ENCODE measurements at places on chromosomes 6 and 20. TPM values are rescaled to one million over a fixed set of nuclear protein-coding genes. Genes with fewer than 3 reads are reported as not detected.

GRCh38 chr6:63394656-63395308, 75.0 kb upstream of the LGSN start:
- no peak for DNase-seq

DNA sequence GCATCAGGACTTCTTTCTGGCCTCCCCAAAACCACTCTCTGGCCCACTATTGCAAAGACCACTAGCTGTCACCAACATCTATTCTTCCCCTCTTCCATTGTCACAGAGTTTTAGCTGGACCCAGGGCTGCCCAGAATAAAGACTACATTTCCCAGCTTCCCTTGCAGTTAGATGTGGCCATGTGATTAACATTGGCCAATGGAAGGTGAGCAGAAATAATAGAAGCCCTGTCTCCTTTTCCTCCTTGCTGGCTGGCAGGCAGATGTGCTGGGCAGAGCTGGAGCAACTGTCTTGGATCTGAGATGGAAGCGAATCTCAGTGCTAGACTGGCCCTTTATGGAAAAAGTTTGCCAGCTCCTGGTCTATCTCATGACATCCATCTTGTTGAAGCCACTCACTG, 97.0 kb downstream of the KCNB1 start:
- peak; percentile 23 for DNase-seq

GRCh38 chr20:39259010-39259803, 297.1 kb downstream of the DHX35 start:
- no peak for DNase-seq

DNA sequence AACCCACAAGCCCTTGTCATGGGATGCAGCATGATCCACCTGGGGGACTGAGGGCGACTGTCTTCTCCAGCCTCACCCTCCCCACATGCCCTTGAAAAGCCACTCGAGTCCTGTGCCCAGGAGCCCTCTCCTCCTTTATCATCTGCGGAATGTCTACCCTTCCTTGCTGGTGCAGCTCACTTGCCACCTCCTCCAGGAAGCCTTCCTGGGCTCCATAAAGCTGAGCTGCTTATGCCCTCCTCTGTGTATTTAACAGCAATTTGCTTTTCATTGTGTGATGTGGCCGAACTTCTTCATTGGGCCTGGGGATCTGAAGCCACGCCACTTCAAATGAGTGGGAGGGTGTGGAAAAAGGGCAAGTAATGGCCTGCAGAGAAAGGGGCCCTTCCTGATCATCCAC, 17.8 kb upstream of the RBPJL start:
- DNase-seq = no peak

Gene TRDN
- total RNA-seq = not detected

Gene HNF4A
- total RNA-seq = not detected

DNA sequence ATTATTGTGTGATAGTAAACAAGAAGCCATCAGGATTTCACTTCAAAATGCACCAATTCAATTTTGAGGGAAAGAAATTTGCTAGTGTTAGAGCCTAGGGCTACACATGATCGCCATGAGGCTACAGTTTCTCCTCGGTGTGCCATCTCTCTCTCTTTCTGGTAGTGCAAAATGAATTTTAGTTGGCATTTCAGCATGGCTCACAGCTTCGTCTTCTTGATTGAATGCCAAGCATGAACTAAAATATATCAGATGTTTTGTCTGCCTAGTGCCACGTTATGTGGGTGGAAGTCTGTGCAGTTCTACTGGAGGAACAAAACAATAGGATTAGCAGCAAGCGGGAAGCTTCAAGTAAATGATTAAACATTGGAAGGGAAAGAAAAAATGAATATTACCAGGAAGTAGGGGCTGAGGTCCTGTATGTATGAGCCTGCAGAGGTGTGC, 6.8 kb upstream of the MRAP2 start:
- no peak for DNase-seq

Measured in activated CD8-positive, alpha-beta T cell treated with anti-CD3 and anti-CD28 coated beads, Interleukin-2, amount 10 ng/mL, durations not matched to agents 7 days and 5 days (primary cell).